ENCODE measurements at places on chromosomes 11 and 22.
A peak's percentile ranks its signal among the peaks of the same experiment; 100 is the strongest.

DNA sequence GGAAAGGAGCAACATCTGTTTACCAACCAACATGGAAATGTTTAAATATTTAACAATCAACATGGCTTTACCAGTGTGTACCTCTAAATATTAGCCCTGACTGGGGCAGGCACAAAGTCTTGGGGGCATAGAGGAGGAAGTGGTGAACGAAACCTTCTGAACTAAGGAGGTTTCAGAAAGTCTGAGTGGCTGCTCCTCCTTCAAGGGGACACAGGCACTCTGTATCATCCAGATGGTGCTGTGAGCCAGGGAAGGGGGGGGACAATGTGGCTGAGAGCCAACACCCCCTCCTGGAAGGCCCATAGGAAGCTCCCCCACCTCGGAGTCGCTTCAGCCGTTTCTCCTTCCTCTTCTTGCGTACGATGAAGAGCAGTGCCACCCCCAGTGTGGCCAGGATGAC lies 107.7 kb downstream of the CEP164 start:
- DNase-seq = no peak

- DNase-seq = no peak
These were observed 134.9 kb downstream of the DBX1 start for GRCh38 chr11:20025332-20025840.

DNA sequence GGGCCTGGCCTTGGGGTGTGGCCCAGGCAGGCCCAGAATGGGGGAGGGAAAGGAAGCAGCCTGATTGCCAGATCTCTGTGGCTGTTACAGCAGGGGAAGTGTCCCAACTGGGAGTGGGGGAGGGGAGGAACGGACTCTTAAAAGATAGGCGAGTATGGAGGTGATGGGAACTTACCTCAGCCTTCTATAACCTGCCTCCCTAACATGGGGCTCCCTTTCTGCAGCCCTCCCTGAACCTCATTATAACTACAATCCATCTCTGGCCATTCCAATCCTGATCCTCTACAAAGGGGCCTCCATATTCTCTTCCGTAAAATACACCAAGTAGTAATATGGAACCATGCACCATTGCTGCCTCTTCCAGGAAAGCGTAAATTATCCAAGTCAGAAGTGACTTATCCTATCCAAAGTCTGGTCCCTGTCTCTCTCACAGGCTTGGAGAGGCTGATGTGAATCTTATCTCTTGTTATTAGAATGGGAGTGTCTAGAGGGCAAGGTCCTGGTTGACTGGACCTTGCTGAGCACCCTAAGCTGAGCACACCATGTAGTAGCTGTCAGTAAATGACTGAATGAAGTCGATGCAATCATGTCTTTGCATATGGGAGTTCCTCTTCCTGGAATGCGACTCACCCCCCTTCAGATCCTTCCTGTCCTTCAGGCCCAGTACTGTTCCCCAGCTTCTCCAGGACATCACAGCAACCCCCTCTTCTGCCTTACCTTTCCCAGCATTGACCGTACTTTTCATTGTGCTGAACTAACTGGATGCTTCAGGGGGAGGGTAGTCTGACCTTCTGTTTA lies 5.9 kb downstream of the RHOG start:
- DNase-seq = no peak

- no peak for DNase-seq
These were observed 56.5 kb upstream of the NAV2 start for GRCh38 chr11:19656140-19656541.

- no peak for DNase-seq
These were observed 140.8 kb downstream of the CCDC81 start for GRCh38 chr11:86515297-86516094.

- no peak for DNase-seq
These were observed 403 bp upstream of the SBF2 start for GRCh38 chr11:10294290-10294953.

DNA sequence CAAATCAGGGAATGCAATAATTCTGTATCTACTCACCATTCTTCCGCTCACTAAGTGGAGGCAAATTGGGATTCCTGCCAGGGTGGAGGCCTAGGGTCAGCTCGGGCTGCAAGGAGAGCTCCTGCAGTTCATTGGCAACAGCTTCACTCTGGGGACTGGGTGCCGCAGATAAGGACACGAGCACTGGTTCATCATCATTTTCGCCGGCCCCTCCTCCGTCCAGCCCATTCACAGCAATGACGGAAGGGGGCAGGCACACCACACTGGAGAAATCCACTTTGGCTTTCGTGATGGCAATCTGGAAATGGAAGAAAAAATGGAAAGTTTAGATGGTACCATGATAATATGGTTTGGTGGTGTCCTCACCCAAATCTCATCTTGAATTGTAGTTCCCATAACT lies 84.4 kb downstream of the MRTFA start:
- no peak for DNase-seq

DNA sequence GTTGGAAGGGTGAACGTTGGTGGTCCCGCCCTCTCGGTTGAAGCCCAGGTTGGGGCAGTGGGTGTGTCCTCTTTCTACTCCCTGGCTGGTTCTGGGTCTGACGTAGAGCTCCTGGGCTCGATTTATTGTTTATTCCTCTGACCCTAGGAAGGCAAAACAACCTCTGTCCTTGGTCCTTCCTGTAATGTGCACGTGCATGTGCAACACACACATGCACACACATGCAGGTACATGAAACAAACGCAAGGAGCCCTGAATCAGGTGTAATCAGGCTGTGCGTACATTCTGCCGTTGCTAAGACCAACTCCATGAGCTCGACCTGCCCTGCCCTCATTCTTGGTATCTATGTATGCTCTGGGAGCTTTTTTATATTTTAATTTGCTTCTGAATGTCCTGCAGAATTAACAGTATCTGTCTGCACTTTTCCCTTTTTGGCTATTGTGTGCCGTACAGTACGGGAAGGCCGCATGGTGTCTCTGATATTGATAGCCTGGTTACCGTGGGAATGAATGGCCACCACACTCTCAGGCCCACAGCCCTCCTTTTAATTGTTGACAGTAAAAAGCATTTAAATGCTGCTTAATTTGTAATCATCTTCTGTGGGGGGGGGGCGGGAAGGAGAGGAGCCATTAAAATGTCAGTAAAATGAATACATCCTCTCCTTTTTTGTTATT lies 66.0 kb upstream of the NNMT start:
- DNase-seq = no peak

DNA sequence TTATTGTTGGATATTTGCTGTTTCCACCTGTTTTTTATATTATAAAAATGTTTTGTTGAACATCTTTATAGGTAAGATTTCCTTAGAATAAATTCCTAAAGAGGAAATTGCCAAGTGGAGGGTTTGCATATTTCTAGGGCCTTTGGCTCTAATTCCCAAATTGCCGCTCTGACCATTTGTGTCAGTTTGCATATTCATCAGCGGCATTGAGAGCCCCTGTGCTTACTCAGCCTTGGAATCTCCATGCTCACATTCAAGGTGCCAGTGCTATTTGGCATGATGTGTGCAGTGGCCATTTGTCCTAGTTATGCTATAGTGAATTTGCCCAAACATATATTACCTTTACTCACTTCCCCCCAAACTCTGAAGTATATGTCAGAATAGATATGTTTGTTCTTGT lies 25.5 kb downstream of the KREMEN1 start:
- no peak for DNase-seq

GRCh38 chr11:126307706-126308105 lies 3.8 kb downstream of the DCPS start:
- DNase-seq = no peak

DNA sequence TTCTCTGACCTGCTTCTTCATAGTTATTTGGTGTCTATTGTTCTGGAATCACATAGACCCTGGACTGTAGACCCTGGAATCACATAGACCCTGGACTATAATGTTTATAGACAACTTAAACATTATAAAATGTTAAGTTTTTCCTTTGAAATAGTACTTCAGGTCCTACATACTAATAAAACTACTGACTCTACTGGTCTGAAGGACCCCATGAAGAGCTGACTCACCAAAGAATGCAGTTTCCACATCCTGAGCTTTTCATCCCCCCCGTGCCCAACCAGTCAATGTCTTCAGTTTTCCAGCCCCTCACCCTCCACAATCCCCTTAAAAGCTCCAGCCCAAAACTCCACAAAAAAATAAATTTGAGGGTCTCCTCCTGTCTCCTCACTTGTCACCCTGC lies 6.6 kb upstream of the PLEKHA7 start:
- DNase-seq = no peak

GRCh38 chr11:45067966-45068365 lies 78.5 kb upstream of the PRDM11 start:
- no peak for DNase-seq

DNA sequence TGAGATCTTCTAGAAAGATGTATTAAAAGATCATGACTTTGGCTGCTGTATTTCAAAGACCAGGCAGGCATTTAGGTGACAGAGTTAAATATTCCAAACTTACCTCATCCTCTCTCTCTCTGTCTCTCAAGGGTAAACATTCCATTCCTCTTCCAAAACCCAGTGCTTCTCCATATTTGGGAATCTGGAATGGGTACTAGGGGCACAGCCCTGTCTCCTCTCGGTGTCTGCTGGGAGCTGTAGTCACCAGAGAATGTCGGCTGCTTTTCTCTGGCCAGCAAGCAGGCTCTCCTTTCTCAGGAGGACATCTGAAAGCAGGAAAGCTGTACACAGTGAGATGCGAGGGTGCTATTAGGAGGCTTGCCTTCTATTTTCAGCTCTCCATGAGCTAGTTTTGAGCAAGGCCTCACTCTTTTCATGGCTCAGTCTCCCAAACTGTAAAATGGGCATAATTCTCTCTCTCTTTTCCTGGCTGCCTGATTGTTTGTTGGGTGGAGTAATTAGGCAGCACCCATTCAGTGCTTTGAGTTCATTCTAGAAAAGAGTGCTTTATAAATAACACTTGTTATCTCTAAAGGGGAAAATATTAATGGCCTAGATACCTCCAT lies 9.3 kb upstream of the PEX26 start:
- DNase-seq = no peak

- DNase-seq = no peak
These were observed 1.5 kb upstream of the AGBL2 start for GRCh38 chr11:47716692-47717091.

GRCh38 chr22:20223421-20224255 lies 44.5 kb downstream of the RTN4R start:
- no peak for DNase-seq

DNA sequence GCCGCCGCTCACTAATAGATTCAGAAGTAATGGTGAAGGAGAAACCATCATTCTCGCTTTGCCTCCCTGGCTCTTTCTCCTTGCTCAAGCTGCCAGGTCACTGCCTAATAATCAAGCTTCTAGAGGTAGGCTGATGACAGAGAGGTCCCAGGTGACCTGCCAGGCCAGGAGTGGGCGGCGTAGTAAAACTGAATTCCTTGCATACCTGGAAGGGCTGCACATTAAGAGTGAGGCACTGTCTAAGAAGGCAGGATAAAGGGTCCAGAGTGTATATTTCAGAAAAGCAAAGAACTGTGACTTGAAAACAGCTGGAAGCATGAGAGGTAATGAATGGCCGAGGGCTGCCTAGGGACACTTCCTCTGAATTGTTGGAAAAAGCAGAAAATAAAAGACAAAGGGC lies 4.1 kb downstream of the SYT13 start:
- no peak for DNase-seq

- DNase-seq = no peak
These were observed 7.8 kb upstream of the ADAMTS8 start for GRCh38 chr11:130436171-130436570.

DNA sequence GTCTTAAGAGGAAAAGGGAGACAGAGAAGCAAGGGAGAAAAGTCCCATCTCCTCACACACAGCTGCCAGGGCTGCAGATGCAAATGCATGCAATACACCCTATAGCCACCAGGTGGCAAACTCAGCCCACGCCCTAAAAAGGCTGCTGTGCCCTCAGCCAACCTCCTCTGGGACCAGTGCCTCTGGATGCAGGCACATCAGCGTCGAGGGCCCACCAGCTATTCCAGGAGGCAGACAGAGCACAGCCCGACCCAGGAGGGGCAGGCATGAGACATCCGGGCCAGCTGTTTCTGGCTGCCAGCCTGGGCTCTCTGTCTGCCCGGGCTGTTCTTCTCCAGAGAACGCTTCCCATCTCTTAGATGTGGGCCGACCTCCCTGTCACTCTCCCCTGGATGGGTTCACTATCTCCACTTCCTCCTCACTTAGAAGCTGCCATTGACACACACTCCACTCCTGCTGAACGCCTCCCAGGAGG lies 39.7 kb downstream of the TPBGL start:
- peak; percentile 48 for DNase-seq

DNA sequence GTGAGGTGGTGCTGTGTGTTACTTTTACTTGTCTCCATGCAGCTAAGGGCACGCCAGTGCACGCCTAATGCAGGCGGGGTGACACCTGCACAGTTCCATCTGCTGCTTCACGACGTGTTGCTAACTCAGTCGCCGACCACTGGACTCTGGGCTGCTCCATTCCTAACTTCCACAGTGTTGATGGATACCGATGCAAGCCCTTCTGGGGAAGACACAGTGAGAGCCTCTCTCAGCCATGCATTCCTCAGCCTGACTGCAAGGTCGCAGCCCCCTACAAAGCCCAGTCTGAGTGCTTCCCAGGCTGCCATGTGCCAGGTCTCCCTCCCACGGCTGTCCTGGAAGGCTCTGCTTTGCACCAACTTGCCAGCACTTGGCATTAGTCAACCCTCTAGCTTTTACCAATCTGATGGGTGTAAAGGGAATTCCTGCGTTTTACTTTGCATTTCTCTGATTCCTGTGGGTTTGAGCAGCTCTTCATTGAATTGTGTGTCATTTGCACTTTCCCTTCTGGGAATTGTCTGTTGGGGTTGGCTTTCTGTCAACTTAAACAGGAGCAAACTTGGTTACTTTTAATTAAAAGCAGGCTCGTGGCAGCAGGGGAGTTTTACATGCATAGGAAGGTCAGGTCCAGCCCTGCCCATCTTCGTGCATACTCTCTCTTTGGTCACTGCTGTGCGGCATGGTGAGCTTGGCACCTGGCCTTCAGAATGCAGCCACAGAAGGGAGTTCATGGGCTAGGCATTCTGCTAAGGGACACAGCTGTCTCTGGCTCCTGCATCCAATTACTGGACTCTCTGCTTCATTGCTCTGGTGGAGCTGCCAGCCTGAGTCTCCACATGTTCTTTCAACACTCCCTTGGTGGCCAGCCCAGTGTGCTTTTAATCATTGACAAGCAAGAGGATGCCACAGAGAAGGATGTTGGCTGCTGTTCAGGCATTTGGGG lies 34.6 kb upstream of the SHANK2 start:
- no peak for DNase-seq

Data from stimulated activated CD8-positive, alpha-beta memory T cell treated with anti-CD3 and anti-CD28 coated beads, Interleukin-15, amount 100 ng/mL, for 24 hours (primary cell).